Right atrium auricular region (tissue), 2 donors: ENCODE measurements at places on chromosomes 7 and 10. TPM values are rescaled to one million over a fixed set of nuclear protein-coding genes. Genes with fewer than 3 reads are reported as not detected.

- no peak for DNase-seq
These were observed 120.0 kb downstream of the SRPK2 start for GRCh38 chr7:105268511-105269392.

- DNase-seq = no peak
These were observed 93.8 kb upstream of the NOBOX start for GRCh38 chr7:144497282-144497681.

- no peak for DNase-seq
These were observed 232.2 kb downstream of the TMEM178B start for GRCh38 chr7:141306081-141306480.

DNA sequence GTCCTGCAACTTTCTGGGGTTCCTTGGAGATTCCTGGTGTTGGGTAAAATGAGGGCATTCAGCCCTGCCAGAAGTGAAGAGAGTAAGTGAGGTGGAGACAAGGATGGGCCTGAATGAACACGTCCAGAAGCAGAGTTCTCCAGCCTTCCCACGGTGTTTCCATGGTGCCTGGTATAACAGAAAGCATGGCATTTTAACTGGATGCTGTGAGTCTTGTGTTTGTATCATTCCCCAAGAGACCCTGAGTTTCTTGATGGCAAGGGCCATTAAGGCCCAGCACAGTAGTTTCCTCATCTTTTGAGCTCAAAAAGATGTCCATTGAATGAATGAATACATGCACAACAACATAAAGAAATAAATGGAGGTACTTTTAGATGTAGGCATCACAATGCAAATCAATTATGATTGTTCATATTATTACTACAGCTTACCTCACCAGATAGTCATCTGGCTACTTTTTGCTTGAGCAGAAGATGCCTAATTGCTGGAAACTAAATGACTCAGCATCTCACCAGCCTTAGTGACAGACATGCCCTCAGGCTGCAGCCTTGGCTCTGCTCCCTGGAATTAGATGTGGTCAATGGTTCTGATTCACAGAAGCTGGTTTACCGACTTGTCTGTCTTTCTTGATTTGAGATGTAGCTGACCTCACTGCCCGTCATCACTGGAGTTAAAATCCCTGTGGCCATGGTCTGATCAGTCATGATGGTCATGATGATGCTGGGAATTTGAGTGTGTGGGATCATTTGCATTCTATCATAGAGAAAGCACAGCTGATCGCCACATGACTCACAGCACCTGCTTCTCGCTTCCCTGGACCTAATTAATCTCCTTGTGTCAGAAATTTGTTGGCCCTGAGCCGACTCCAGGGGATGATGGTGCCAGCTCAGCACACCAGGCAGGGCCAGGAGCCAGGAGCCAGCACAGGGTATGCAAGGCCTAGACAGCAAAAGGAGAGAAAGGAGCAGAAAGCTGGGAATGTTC, 83.9 kb downstream of the CXCL12 start:
- no peak for DNase-seq

- no peak for DNase-seq
These were observed 278.1 kb upstream of the NRP1 start for GRCh38 chr10:33612551-33612950.

The GFRA1 gene
- total RNA-seq = 18.7 TPM
